ENCODE measurements at places on chromosomes 2 and 18.

- no peak for DNase-seq
These were observed 40.6 kb downstream of the ACTR3 start for GRCh38 chr2:113930448-113930847.

DNA sequence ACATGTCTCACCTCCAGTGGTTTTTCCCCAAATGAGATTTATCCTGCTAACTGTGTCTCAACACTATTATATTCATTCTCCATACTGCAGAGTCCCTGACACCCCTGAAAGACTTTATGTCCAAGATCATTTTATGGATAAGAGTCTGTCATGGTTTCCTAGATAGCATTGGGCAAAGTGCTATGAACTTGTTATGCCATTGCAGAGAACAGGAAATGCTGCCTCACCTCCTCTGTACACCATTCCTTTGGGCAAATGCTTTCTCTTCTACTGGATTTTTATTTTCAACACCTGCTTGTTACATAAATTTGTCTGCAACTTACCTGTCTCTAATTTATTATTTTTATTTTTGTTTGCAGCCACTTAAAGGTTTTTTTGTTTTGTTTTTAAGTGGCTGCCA is 652.5 kb upstream of the FAM98A start:
- no peak for DNase-seq

DNA sequence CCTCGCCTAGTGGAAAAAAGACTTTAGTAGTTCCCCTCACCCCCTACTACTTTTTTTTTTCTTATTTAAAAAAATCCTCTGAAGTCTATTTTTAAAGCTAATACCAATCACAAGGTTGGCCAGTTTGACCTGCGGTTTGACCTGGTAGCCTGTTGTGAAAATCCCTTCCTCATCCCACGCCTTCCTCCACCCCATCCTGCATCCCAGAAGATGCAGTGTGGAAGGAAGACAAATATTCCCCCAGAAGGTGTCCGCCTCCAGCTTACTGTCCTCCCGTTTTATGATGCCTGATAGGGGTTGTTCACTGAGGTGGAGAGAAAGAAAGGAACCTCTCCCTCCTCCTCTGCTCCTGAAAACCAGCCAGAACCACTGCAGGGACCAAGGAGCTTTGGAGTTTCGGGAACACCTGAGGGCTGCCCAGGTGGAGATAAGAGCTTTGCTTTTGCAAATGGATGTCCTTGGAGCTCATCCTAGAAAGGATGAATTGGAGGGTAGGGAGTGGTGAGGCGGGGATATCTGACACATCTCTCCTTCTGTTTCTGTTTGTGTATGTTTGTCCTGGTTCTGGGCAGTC is 909 bp downstream of the ATP6V1C2 start:
- no peak for DNase-seq

GRCh38 chr18:63440881-63441280 is 18.6 kb upstream of the VPS4B start:
- no peak for DNase-seq

DNA sequence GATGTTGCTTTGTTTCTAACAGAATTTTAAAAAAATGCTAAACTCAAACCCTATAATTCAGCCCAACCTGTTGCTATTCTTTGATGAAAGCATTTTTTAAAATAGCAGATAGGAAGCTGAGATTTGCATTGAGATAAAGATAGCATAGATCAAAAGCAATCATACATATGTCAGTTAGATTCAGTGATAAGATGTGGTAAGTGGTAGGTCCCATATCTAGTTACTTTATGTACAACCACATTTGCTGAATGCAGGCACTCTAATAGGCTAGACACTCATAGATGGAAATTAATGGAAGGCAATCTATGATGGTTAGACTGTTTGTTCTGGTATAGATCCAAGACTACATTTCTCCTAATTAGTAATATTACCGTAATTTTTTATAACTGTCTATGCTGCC is 27.2 kb upstream of the C1D start:
- DNase-seq, result no peak

GRCh38 chr2:144675331-144675730 is 155.4 kb upstream of the ZEB2 start:
- no peak for DNase-seq

GRCh38 chr18:66780609-66781008 is 176.7 kb upstream of the CDH19 start:
- no peak for DNase-seq

Data from EL (cell line).